ENCODE measurements at places on chromosomes 5 and 9.

DNA sequence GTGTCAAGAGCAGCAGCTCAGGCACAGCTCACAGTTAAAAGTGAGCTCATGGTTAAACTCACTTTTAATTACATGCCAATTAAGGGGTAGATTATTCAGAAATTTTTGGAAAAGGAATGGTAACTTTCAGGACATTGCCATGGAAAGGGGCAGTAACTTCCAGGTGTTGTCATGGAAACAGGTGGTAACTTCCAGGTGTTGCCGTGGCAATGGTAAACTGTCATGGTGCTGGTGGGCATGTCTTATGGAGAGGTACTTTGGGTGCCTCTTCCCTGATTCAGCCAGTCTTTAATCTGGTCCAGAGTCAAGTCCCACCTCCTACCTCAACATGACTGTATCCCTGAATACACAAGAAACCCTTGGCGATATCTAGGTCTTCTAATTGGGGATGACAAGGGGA lies 223.2 kb upstream of the TAS2R1 start:
- no peak for DNase-seq

- no peak for DNase-seq
These were observed 586 bp upstream of the FCHO2 start for GRCh38 chr5:72955143-72955767.

GRCh38 chr5:74294231-74294705 lies 346.3 kb downstream of the ENC1 start:
- peak; percentile 22 for DNase-seq

DNA sequence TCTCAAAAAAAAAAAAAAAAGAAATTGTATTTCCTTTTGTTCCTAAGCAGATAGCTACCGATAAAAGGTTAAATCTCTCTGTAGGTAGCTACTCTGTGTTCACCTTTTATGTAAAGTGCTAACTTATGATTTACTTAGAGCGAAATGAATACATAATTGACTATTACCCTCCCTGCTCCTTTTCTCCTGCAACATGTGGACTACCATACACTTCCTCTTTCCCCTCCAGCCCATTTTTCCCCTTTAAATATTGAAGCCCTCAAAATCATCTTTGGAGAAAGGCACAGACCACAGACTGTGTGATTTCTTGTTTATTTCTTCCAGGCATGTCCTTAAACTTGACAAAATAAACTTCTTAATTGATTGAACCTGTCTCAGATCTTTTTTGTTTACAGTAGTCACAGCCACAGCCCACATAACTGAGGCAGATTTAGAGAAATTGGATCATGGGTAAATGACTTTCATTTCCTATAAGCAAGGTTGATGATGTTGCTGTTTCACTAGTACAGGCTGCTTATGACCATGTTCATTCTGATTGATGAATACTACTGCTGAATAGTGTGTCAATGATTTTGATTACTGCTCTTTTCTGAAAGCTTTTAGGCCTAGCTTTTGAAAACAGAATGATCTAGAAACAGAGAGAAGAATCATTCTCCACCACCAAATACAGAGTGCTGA lies 59.2 kb downstream of the PHAX start:
- DNase-seq = no peak

DNA sequence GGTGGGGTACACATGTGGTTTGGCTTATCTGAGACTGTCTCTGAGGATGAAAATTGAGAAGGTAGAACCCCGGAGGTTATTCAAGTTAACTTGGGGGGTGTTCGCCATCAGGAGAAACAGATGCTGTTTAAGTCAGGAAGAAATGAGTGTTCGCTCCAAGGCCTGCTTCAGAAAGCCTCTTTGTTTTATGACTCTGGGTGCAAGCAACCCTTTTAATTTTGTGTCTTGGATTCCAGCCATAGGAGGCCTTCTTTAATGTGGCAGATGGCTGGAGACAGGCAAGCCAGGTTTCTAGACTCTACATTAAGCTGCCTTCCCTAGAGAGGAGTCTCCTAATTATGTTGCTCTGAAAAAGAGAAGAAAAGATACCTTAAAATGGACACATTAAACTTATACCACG lies 4.2 kb upstream of the SMAD5 start:
- DNase-seq = no peak

DNA sequence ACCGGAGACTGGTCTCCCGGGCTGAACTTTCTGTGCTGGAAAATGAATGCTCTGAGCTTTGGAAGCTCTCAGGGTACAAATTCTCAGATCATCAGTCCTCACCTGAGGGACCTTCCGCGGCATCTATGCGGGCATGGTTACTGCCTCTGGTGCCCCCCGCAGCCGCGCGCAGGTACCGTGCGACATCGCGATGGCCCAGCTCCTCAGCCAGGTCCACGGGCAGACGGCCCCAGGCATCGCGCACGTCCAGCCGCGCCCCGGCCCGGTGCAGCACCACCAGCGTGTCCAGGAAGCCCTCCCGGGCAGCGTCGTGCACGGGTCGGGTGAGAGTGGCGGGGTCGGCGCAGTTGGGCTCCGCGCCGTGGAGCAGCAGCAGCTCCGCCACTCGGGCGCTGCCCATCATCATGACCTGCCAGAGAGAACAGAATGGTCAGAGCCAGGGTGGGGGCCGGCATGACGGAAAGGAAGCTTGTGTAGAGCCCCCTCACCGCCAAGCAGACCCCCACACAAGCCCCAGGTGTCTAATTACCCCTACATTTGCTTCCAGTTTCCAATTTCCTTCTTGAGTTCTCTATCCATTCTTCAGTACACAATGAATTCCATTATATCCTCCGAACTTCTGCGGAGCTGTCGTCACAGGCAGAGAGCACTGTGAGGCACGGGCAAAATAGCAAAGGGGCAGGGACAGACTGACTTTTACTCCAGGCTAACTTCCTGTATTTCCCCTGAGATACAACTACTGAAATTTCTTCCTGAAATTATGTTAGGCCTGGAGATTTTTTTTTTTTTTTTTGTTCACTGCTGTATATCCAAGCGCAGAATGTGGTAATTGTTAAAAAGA lies 23.2 kb downstream of the CDKN2A start:
- DNase-seq = no peak

GRCh38 chr9:125066839-125067619 lies 76.3 kb downstream of the SCAI start:
- DNase-seq = peak; percentile 55

- DNase-seq = no peak
These were observed 32.1 kb upstream of the RNF130 start for GRCh38 chr5:180103487-180104167.

DNA sequence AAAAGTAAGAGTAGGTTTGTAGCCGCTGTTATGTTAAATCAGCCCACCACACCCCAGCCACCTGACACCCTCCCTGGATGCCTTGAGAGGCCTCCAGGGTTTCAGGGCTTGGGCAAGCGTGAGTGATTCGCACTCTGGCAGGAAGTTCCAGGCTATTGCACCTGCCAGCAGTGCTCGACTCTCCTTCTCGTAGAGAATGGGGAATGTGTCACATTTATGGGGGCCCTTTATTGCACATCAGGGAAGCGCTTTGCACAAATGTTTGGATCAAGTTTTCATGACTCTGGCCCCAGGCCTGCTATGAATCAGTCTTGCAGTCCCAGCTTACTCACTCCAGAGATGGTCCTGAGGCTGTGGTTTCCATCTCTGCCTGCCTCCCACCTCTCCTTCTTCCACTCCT lies 66.1 kb upstream of the ADRA1B start:
- peak; percentile 87 for DNase-seq

- no peak for DNase-seq
These were observed 685.1 kb downstream of the DTWD2 start for GRCh38 chr5:118303296-118303695.

DNA sequence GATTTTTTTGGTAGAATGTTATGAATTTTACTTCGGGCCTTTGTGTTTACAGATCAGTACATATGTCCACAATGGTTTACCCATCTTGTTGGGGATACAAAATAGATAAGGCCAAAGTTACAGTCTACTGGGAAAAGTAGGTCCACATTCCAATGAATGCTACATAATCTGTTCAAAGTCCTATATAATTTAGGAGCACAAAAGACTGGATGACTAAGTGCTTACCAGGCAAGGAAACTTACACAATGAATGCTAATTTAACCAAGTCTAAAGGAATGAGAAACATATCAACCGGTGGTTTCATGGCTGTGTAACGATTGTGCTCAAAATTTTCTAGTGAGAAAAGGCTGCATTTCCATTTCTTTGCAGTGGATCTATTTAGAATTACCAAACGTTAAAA lies 97.4 kb upstream of the TRPM3 start:
- DNase-seq = no peak

DNA sequence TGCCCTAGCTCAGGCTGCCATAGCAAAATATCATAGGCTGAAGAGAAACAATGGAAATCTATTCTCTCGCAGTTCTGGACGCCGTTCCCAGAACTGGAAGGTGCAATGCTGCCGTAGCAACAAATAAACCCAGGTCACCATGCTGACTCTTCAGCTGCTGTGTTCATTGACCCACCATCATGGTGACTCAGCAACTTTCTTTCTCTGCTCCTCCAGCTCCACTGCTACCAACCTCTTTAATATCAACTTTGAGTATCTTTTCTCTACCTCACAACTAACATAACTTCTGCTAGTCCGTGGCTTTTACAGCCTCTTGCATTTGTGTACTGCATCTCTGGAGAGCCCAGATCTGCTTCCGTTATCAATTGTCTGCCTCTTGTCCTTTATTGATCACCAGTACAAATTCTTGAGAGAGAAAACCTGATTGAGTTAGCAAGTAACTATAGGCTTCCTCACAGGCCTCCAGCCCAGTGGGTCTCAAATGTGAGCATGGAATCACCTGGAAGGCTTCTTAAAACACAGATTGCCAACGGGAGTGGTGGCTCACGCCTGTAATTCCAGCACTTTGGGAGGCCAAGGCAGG lies 47.3 kb upstream of the SLC30A5 start:
- DNase-seq = peak; percentile 42

DNA sequence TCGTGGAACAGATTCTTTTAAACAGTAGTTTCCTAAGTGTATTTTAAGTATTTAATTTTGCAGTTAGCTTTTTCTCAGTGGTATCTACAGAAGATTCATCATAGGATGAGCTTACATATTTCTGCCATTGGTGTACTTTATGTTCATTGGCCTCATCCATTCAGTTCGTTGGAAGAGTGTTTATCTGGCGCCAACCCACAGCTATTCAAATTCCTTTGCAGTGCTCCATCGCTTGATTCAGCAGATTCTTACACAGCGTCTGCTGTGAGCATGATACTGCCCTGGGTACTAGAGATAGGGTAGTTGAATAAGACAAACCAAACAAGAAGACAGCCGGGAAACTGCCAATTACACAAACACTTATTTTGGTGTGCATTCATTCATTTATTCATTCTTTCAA lies 55.1 kb downstream of the NUP214 start:
- DNase-seq = peak; percentile 98

DNA sequence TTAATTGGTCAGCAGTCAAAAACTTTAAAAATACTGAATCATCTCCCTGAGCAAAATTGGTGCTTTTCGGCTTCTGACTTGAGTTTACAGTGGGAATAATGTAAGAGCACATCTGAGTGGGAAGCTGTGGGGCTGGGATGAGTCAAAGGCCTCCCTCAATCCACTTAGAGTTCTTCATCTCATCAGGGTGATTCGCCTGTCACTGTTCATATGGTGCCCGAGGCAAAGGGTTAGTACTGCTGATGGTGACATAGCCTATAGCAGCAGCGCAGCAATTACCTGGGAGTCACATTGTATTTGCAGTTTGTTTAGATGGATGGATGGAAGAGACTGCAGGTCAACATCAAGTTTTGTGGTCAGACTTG lies 113.8 kb upstream of the ZNF608 start:
- peak; percentile 29 for DNase-seq

GRCh38 chr5:135195270-135195608 lies 161.2 kb upstream of the PITX1 start:
- DNase-seq = peak; percentile 27

DNA sequence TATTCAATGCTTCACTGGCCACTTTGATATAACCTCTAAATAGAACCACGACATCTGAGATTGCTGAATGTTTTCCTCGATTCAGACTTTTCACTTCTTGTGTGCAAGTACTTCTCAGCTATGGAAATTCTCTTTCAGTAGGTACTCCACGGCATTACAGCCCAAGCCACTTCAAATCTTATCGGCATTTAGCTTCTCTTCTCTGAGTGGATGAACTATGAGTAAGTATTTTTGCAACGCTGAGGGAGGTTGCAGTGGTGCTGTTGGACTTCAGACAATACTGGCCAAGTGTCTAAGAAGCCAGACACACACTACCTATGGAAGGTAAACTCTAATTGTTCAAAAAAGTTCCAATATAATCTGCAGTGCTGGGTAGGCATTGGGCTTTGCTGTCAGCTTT lies 60.1 kb downstream of the FBN2 start:
- no peak for DNase-seq

GRCh38 chr9:108760841-108761240 lies 94.9 kb downstream of the ACTL7B start:
- DNase-seq = no peak

DNA sequence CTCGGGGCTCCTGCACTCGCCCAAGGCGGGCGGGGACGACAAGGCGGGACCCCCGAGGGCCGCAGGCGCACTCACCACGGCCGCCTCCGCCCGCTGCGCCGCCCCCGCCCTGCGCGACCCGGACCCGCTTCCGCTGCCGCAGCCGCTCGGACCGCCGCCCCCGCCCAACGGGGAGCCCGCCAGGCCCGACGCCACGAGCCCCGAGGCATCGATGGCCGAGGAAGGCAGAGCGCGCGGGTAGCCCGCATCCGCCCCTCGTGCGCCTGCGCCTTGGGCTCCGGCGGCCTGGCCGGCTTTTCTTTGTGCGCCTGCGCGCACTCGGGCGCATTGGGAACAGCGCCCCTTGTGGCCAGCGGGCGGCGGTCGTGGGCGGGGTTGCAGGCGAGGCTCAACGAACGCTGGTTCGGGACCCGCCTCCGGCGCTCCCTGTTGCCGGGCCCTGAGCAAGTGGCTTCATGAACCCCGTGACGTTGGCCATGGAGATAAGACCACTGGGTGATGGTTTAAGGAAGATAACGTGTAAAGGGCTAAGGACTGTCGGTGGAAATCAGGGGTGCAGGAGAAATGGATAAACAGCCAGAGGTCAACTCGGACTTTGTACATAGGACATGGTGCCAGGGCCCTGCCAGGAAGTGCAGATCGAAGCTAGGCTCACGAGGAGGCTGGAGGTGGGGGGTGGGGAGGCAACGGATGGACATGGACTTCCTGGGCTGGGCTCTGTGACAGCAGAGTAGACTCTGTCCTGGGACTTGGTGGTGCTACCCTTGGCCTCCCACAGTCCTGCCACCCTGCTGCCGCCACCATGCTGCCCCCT lies at the start of the genes C8G and FBXW5:
Gene C8G, plus strand, starts transcription at position 725 of the 814 bp plus-strand sequence. Its CDS starts 78 bp downstream, at position 803.
Gene FBXW5, minus strand, starts transcription at position 220 of the 814 bp plus-strand sequence. CDS start 655 bp downstream, outside the sequence.
- DNase-seq = peak; percentile 92

GRCh38 chr5:169460896-169461295 lies 122.7 kb upstream of the SPDL1 start:
- DNase-seq = no peak

DNA sequence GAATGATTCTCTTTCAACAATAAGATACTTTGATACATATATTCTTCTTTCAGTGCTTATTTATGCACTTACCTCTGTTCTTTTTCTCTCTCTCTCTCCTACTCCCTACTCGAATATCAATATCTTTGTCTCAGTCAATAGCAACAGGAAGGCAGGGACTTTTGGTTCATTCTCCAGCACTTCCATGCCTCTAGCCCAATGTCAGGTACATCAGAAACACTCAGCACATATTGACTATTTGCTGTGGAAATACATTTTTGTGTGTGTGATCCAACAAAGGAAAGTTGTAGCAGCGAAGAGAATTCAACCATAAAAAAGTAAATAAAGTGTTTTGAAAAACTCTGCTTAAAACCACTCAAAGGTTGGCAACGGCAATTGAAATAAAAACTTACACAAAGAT lies 12.6 kb downstream of the DIRAS2 start:
- DNase-seq = no peak
